Activated CD4-positive, alpha-beta T cell treated with anti-CD3 and anti-CD28 coated beads for 36 hours (primary cell): ENCODE measurements at places on chromosomes 3 and 15. TPM values are rescaled to one million over a fixed set of nuclear protein-coding genes. Genes with fewer than 3 reads are reported as not detected.

The PIGZ gene
- total RNA-seq: 0.44 TPM

The RPL39L gene
- 18.2 TPM for total RNA-seq

The LXN gene
- total RNA-seq: 12.5 TPM

The ADGRG7 gene
- total RNA-seq: not detected

The CCNB2 gene
- total RNA-seq: 75.3 TPM

The DAZL gene
- total RNA-seq: not detected
